Left renal pelvis (tissue), 4 donors: ENCODE measurements at places on chromosomes 1 and 21. TPM values are rescaled to one million over a fixed set of nuclear protein-coding genes. Genes with fewer than 3 reads are reported as not detected.

NECTIN4 gene
- 5.0 TPM for polyA plus RNA-seq

KCNT2 gene
- 13.9 TPM for polyA plus RNA-seq

FCRL2 gene
- 0.18 TPM for polyA plus RNA-seq

EPHA8 gene
- not detected for polyA plus RNA-seq

ADCY10 gene
- 0.55 TPM for polyA plus RNA-seq

RAVER2 gene
- polyA plus RNA-seq = 28.5 TPM

F13B gene
- not detected for polyA plus RNA-seq

SPRR5 gene
- polyA plus RNA-seq = not detected

PODN gene
- polyA plus RNA-seq = 2.2 TPM

IVL gene
- polyA plus RNA-seq = not detected

- no peak for DNase-seq
Measured at GRCh38 chr1:59238333-59238934, 58.5 kb upstream of the FGGY start.

DNA sequence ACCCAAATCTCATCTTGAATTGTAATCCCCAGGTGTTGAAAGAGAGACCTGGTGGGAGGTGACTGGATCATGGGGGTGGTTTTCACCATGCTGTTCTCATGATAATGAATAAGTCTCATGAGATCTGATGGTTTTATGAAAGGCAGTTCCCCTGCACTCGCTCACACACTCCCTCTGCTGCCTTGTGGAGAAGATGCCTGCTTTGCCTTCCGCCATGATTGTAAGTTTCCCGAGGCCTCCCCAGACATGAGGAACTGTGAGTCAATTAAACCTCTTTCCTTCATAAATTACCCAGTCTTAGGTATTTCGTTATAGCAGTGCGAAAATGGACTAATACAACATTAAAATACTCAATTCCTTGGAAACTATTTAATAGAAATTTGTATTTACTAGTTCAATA lies 99.2 kb downstream of the PROX1 start:
- DNase-seq = no peak

DNA sequence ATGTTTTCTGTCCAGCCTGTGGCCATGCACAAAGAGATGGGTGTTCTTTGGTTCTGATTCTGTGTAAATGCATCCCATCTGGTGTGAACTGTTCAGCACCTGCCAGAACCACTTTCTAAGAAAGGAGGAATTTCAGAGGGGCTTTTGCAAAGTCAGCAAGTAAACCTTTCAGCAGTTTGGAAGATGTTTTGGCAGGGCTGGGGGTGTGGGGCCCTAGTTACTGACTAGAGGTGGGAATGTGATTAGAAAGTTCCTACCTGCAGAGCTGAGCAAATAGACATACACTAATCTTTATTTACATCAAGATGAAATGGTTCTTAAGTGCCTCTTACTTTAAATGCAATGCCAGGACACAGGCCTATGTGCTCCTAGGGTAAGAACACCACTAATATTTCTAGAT lies 378.1 kb upstream of the USP24 start:
- DNase-seq = no peak

DNA sequence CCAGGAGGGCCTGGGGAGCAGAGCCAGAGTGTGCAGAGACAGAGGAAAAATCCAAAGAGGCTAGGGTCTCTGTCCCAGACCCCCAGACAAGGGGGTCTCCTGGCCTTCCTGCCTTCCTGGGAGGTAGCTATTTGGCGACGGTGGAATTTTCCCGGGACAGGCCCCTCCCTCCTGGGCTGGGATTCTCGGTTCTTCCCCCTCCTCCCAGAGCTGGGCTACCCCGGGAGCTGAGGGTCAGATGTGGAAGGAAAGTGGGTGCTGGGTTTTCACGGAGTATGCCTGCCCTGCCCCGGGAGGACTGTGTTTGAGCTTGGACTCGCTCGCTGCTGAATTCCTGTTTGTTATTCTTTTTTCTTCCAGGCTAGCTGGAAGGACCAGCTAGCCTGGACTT lies 759 bp downstream of the AMPD2 start:
- no peak for DNase-seq

DNA sequence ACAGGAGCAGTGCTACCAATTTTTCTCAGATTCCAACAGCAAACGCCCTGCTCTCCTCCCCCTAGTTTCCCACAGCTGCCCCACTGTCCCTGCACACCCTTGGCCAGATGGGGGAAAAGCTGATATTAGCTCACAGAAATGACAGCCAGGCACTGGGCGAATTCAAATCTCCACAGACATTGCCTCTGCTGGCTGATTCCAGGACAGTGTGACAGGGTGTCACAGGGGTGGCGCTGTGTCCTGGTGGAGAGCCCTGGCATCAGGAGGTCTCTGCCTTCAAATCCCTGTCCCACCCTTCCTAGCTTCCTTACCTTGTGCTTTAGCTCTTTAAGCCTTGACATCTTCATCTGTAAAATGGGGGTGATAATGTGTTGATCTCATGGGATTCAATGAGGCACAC lies 10.4 kb downstream of the OLIG1 start:
- DNase-seq = no peak

GRCh38 chr21:29843804-29844203 lies 96.0 kb downstream of the GRIK1 start:
- no peak for DNase-seq

DNA sequence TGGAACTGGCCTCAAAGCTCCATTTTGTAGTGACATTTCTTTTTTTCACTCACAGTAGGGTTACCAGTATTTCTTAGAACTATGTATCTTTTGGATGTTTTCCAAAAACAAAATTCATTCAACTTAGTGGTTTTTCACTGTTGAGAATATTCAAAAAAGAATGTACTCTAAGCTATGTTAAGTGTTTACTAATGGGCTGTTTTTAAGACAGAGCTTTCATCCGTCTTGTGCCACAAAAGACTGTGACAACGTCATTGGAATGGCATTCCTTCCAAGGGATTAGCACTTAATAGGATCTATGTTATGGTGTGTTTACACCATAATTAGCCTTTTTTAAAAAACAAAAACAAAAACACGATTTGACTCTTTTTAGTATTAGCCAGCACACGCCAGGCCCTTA lies 66.8 kb downstream of the TTC3 start:
- no peak for DNase-seq

DNA sequence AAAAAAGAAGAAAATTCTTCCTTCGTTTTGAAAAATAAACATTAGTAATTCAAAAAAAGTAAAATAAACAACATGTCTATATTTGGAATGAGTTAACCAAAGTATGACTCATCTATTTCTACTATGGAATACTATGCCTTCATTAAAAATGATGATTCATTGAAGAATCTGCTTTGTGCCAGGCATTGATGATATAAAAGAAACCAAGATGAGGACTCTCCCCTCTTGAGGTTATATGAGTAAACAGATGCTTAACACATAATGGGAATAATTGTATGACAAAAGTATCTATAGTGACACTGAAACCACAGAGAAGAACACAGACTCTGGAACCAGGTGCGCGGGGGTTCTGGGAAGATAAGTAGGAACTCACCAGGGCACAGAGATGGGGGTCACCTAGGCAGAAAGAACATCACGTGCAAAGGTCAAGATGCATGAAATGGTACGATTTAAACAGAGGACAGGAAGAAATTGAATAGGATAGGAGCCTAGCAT lies 18.8 kb downstream of the ELF3 start:
- no peak for DNase-seq

GRCh38 chr1:160681066-160681890 lies 30.3 kb downstream of the CD48 start:
- DNase-seq = no peak

- DNase-seq = no peak
Measured at GRCh38 chr1:13824626-13825025, 124.6 kb downstream of the PRDM2 start.

- DNase-seq = no peak
Measured at GRCh38 chr1:96723936-96724335, 2.4 kb downstream of the PTBP2 start.

DNA sequence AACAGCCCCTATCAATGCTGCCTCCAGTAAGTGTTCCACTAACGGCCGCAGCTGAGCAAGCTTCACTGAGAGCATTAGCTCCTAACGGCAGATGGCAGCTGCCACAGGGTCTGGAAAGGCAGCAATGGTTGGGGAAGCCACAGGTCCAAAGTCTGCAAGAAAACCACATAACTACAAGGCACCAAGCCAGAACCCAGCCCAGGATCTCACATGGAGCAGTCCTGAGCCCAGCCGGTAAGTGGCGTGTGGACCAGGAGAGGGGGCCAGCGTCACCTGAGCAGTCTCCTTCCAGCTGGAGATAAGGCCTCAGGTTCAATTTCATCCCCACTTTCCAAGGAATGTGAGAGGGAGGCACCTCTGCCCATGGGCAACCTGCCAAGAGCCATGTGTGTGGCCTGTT lies 13.2 kb downstream of the SYT2 start:
- DNase-seq = no peak

- no peak for DNase-seq
Measured at GRCh38 chr1:30834253-30834652, 74.3 kb downstream of the SDC3 start.

DNA sequence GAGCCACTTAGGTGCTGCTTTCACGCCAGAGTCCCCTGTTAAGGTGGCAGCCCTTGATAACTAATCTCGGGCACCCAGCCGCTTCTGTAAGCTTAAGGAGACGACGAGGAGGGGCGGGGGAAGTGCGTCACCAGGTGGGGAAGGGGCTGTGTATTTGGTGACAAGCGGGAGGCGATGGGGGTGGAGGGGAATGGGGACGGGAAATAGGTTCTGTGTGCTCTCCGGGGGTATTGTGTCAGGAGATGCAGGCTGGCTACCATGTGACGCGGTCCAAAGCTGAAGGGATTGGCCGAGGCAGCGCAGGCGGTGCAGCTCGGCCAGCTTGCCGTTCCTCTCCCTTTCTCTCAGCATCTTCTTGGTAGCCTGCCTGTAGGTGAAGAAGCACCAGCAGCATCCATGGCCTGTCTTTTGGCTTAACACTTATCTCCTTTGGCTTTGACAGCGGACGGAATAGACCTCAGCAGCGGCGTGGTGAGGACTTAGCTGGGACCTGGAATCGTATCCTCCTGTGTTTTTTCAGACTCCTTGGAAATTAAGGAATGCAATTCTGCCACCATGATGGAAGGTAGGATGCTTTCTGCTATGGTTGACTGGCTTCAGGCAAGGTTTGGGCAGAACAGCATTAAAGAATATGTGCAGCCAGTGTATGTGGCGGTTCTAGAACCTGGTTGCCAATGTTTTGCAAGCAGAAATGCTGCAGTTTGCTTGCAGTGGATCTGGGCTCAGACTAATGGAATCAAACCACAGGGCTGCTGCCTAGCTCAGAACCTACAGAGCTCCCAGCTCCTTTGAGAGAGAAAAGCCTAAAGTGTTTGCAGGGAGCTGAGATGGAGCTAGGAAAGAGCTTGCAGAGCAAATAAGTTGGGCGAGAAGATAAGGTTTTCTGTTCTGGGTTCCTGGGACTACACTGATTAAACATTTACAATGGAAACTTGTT lies at the start of gene SGIP1:
TSS of gene SGIP1 (plus strand) at position 350 of the 937 bp plus-strand sequence. CDS start at position 556, 206 bp downstream.
- DNase-seq = no peak

- no peak for DNase-seq
Measured at GRCh38 chr21:39012326-39013230, 170.7 kb downstream of the PSMG1 start.

GRCh38 chr1:10625554-10625953 lies 150.8 kb downstream of the PEX14 start:
- no peak for DNase-seq

DNA sequence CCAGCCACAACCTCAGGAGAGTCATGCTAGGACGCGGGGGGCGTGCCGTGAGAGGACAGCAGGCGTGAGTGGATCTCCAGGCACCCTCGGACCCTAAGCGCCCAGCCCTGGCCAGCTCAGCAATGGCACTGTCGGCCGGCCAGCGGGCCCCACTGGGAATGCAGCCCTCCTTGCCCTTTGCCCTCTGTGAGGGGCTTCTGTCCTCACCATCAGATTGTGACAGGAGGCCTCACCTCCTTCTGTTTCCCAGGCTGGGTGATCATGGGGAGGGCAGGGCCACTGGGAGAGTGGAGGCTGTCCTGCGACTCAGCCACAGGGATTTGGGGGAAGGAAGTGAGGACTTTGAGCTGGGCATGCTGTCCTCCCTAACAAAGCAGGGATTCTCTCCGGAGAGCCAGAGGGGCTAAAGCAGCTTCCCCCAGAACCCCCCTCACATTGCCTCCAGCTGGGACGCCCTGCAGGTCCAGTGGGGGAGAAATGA lies 6.6 kb upstream of the LRRC3 start:
- no peak for DNase-seq

DNA sequence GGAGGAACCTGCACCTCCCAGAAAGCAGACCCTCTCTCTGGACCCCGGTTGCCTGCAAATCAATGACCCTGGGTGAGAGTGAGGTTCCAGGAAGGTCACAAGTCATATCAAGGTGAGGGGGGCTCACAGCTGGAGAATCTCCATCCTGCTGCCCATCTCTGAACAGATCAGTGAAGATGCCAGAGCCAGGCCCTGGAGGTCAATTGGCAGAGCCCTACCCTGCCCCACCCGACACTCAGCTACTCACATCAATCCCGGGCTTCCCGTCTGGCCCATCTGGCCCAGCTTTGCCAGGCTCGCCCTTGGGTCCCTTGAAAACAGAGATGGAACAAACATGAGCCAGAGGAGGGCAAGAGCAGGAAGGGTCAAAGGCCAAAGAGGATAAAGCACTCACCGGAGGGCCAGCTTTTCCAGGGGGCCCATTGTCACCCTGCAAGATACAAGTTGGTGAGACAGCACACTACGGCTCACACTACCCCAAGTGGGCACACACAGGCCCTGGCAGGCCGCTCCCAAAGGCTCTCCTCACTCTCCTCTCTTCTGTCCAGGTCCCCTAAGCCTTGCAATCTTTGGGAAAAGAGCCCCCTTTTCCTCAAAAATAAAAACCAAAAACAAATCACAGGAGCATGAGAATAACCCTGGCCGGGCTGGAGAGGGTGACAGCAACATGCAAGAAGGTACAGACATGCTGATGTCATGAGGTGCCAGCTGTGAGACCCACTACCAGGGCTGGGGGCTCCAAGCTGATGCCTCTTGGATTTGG lies 2.9 kb downstream of the COL9A2 start:
- no peak for DNase-seq

DNA sequence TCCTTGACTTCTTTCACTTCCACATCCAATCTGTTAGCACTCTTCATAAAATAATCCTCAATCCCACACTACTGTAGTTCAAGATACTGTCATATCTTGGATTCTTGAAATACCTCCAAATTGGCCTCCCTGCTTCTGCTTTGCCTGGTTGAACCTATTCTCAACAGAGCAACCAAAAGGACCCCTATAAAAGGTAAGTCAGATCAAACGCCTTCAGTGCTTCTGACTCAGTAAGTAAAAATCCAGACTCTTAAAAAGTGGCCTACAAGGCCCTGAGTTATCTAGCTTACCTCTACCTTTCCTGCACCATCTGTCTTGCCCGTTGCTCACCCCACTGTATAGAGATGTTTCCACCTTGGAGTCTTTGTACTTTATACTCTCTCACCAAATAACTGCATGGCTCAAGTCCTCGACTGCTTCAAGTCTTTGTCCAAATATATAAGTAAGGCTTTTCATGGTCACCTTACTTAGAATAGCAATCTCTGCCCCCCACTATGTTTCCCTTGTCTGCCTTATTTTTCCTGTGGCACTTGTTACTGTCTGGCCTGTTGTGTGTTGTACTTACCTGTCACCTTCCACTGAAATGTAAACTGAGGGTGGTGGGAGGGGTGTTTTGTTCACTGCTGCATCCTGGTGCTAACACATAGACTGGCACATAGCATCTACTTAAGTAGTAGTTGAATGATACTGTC lies 5.1 kb upstream of the PIGV start:
- no peak for DNase-seq

- DNase-seq = no peak
Measured at GRCh38 chr1:86430376-86430775, 6.4 kb downstream of the CLCA2 start.

GRCh38 chr21:34110594-34111202 lies 37.3 kb downstream of the MRPS6 start:
- no peak for DNase-seq

- no peak for DNase-seq
Measured at GRCh38 chr1:906600-907420, 16.9 kb upstream of the SAMD11 start.
